NCI-H1048 (cell line): ENCODE measurements at places on chromosomes 12 and 14.

- DNase-seq: no peak
Measured at GRCh38 chr12:65651060-65651459, 173.2 kb upstream of the HMGA2 start.

GRCh38 chr12:113831476-113831875 is 134.6 kb downstream of the RBM19 start:
- no peak for DNase-seq

DNA sequence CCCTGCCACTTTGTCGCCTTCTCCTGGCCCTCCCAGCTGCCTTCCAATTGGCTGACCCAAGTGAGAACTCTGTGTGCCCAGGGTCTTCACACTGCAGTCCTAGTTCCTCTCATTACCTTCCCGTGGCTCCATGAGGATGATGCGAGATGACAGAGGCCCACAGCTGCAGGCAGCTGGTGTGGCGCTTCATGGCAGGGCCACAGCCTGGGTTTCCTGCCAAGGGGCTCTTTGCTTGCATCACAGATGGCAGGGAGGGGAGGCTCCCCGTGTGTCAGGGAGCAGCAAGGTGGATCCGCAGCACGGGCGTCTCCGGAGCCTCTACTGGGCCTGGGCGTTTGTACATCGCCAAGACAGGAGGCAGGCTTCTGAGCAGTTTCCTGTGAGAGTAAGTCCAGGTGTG is 28.9 kb downstream of the DEGS2 start:
- DNase-seq: no peak

- no peak for DNase-seq
Measured at GRCh38 chr12:132190012-132190755, 45.9 kb downstream of the NOC4L start.

- DNase-seq: no peak
Measured at GRCh38 chr12:5034603-5035002, 9.1 kb upstream of the KCNA5 start.

- no peak for DNase-seq
Measured at GRCh38 chr12:117036046-117036445, 63.2 kb downstream of the TESC start.

DNA sequence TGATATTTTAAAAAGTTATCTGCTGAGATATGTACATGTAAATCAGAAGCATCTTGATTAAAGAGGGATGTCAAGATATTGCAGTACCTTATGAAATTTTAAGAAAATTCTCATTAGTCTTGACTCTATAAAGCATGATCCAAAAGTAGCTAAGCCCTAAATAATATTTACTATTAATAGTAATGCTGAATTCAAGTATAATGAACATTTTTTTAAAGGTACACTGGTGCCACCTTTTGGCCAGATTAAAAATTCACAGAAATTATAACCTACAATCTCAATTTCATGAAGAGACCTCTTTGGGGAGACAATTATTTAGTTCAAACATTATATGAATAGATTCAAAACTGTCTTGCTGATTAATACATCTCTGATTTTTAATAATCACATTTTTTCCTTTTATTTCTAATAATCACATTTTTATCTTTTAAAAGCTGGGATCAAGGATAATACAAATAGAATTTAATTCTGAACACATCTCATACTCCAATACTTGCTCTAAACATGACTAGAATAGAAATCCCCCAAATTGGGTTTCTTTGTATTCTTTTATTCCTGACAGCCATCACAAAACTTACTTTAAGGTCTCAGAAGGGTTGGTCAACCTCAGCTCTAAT is 13.4 kb downstream of the AKAP5 start:
- no peak for DNase-seq

DNA sequence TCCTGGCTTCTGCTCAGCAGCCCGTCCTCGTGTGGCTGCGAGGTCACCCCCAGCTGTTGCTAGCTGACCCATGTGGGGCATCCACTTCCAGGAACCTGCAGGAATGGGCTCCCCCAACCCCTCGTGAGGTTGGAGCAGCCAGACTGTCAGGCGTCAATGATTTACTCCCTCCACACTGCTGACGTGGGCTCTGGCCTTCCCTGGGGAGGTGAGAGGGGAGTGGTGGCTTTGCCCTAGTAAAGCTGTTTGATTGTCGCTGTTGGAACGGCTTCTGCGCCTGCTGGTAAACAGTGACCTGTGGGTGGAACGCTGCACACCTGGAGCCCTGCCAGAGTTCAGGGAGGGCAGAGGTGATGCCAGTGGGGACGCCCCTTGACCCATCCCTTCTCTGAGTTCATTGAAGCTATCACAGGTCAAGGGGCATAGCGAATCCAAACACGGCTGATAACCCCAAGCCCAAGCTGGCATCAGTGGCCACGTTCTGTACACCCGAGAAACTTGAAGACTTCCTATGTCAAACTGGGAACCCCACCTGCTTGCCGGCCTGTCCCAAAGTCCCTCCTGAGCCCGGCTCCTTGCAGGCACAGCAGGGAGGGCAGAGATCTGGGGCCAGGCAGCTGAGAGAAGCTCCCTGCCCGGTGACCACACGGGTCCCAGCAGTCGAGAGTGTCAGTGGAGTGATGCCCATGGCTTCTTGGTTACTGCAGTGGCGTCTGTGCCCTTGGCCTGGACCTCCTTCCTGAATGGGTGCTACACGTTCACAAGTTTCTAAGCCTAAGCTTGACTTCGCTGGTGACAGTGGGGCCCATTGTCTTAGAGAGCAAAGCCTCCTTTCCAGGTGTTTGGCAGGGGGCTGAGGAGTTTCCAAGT is 2.7 kb downstream of the ASPG start:
- DNase-seq: no peak

GRCh38 chr14:100723830-100724437 is 2.8 kb upstream of the DLK1 start:
- no peak for DNase-seq

GRCh38 chr12:114355389-114356088 is 50.4 kb downstream of the TBX5 start:
- no peak for DNase-seq

GRCh38 chr14:37595809-37596621 is 586 bp downstream of the TTC6 start:
- peak; percentile 62 for DNase-seq

DNA sequence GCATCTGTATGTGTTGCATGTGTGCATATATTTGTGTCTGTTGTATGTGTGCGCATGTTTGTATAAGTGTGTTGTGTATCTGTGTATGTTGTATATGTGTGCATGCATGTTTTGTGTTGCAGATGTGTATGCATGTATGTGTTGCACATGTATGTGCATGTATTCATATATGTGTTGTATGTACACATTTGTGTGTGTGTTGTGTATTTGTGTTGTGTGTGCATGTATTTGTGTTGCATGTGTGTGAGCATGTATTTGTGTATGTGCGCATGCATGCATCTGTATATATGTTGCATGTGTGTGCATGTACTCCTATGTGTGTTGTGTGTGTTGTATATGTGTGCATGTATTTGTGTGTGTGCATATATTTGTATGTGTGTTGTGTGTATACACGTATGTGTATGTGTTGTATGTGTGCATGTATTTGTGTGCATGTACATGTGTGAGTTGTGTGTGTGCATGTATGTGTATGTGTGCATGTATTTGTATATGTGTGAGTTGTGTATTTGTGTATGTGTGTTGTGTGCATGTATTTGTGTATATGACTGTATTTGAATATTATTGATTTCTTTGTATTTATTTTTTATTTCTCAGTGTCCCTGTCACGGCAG is 16.8 kb downstream of the SLC8B1 start:
- no peak for DNase-seq

DNA sequence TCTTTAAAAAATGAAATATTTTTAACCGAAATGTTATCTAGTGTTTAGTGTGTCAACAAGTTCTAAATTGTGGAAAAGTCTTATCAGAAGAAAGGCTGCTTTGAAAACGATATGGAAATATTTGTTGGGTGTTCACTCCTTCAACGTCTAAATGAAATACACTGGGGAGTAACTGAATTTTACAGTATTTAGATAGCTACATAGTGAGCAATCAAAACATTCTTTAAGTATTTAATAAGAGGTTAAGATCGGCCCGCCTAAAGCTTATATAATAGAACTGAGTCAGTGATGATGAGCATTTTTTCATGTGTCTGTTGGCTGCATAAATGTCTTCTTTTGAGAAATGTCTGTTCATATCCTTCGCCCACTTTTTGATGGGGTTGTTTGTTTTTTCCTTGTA is 228.3 kb downstream of the RAD51B start:
- DNase-seq: no peak

- no peak for DNase-seq
Measured at GRCh38 chr12:20450591-20451180, 82.3 kb downstream of the PDE3A start.

DNA sequence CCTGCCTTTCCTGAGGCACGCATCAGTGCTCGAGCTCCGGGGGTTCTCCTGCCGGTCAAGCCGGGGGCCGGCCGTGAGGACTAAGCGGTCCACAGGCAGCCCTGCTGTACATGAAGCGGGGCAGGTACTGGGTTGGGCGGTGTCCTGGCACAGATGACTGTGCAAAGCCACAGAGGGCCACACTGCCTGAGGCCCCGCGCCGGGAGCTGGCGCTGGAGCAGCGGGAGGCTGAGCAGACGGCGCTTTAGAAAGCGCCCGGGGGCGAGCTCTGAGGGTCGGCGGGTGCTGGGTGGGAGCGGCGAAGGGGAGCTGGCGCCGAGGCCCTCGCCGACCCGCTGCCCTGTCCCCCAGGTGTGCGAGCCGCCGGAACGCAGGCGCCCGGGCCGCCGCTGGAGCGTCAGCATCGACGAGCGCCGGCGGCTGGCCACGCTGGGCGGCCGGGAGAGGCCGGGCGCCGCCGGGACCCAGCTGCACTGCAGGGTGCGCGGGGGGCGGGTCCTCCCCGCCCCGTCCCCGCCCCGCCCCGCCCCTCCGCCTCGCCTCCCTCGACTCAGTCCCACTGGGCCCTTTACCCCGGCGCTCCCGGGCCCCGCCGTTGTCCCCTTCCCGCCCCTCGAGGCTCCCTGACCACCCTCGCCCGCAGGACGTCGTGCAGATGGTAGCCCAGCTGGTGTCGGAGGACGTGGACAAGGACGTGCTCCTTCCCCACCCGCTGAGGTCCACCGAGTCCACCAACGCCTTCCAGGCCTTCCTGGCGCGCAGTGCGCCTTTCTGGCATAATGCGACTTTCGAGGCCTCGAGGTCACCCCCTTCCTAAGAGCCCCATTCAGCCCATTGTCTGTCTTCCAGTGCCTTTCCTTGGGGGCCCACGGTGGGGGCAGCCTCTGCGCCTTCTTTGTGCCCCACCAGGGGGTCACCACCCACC is 8.3 kb upstream of the MTA1 start:
- DNase-seq: no peak

DNA sequence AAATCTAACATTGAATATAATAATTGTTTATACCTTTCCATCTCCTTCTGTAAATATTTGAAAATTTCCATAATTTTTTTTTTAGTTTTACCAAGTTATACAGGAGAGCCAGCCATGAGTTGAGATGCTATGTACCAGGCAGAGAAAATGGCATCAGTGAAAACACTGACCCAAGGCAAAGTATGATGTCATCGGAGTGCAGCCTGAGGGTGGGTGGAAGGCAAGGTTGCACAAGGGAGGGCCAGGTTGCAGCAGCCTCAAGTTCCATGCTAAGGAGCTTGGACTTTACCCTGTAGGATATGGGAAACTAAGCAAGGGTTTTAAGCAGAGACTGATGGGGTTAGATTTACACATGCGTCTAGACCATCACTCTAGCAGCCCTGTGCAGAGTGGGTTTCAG is 441.1 kb downstream of the BCAT1 start:
- DNase-seq: no peak

- DNase-seq: no peak
Measured at GRCh38 chr12:62003701-62004100, 256.5 kb upstream of the USP15 start.
